ENCODE measurements at places on chromosomes 7 and 10.

DNA sequence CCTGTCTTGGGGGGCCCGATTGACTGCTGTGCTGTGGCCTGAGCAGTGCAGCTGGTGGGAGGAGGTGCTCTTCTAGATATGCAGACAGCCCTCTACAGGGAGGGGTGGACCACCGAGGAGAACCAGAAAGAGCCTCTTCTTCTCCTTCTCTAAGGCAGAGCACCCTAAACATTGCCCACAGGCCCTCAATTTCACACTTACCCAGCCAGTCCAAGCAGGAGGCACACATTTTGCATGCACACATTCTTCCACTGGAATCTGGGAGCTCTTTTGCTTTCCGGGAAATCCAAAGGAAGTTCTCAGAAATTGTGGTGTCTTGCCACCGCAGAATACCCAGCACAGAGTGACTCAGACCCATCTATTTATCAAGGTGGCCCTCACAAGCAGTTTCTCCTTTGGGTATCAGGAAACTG, 45.8 kb downstream of the EEPD1 start:
- DNase-seq: no peak

- no peak for DNase-seq
Measured at GRCh38 chr10:112265745-112266144, 17.5 kb upstream of the TECTB start.

GRCh38 chr7:132183781-132184380, 392.4 kb downstream of the PLXNA4 start:
- DNase-seq: no peak

DNA sequence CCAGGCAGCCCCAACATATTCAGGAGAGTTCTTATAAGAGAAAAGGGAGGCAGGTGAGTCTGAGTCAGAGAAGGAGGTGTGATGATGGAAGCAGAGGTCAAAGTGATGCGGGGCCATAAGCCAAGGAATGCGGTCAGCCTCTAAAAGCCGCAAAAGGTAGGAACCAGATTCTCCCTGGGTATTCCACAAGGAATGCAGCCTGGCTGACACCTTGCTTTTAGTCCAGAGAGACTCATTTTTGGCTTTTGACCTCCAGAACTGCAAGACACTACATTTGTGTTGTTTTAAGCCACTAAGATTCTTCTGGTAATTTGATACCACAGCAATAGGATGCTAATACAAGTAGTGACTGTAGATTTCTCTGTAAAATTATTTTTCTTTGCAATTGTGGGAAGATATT, 151.5 kb upstream of the EEPD1 start:
- DNase-seq: no peak

- no peak for DNase-seq
Measured at GRCh38 chr10:20618011-20618547, 279.0 kb downstream of the NEBL start.

DNA sequence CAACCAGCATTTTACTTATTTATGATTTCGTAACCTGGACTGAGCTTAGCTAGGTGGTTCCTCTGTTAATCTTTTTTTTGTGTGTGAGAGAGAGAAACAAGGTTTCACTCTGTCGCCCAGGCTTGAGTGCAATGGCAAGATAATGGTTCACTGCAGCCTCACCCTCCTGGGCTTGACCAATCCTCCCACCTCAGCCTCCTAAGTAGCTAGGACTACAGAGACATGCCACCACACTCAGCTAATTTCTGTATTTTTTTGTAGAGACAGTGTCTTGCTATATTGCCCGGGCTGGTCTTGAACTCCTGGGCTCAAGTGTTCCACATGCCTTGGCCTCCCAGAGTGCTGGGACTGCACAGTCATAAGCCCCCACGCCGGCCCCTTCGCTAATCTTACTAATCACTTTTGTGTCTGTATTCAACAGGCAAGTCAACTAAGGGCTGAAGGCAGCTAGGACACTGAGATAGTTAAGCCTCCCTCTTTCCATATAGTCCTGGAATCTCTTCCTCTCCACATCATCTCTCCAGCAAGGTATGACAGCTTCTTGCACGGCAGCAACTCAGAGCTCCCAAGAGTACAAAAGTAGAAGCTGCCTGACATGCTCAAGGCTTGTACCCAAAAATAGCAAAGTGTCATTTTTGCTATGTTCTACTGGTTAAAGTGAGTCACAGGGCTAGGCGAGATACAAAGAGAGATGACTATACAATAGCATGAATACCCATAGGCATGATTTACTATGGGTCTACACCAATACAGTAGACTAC, 11.3 kb downstream of the KMT2C start:
- DNase-seq: no peak

GRCh38 chr7:13241416-13241815, 554.0 kb downstream of the ARL4A start:
- DNase-seq: no peak

- no peak for DNase-seq
Measured at GRCh38 chr10:110326351-110327032, 21.8 kb upstream of the SMNDC1 start.

- no peak for DNase-seq
Measured at GRCh38 chr10:73786512-73786885, 1.1 kb downstream of the ZSWIM8 start.

- DNase-seq: no peak
Measured at GRCh38 chr10:81995254-81995653, 120.3 kb downstream of the NRG3 start.

DNA sequence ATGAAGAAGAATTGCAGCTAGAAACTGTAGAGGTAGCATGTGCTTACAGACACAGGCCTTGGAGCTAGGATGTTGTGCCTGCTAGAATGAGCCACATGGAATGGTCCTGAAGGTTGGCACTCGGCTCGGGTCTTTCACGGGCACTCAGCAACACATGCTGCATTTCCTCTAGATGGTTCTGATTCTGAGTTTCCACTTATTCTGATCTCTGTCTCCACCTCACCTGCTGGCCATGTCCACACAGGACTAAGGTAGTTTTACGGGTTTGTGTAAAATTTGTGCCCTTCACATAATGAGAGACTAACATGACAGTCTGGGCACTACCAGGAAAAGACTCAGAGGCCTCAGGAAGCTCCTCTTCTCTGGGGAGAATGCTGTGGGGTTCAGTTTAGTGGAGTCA, 444.8 kb upstream of the MKI67 start:
- no peak for DNase-seq

- DNase-seq: no peak
Measured at GRCh38 chr10:5620223-5620721, 46.1 kb downstream of the ASB13 start.

GRCh38 chr10:64573623-64574325, 1052.6 kb downstream of the REEP3 start:
- no peak for DNase-seq

DNA sequence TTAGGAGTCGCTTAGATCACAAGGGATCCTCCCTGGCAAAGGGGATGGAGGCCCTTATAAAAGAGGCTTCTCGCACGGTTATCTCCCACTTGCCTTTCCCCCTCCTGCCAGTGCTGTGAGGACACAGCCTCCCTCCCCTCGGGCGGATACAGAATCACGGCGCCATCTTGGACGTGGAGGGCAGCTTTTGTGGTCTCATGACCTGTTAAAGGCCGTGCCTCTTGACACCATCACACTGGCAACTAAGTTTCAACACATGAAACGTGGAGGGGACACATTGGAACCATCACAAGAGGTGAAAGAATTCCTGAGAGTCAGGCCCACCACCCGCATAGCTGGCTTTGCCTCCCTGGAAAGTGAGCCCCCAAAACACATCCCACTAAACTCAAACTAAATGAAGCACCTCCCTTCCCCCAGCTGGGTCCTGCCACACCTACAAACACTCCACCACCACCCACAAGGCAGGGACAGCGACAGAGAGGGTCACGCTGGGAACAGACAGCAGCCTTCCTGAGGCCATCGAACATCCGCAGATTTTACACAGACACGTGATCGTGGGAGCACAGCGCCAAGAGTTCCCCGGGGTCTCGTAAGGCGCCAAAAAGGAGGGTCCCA, 110.6 kb downstream of the TCERG1L start:
- DNase-seq: no peak

DNA sequence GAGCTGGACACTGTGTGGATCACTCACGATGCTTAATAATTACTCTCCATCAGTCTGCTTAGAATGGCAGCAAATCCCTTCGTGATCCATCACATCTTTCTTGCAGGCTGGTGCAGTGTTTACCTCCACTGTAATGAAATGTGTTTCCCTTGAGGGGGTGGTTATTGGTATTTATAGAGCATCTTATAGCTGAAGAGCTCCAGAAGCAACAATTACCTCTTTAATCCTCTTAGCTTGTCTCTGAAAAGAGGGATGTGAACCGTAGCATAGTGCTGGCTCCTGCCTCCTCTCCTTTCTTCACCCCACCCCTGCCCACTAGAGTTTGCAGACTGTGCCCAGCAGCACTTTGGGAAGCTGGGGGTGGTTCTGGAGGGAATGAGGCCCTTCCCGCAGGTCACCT, 132.6 kb downstream of the CAMK1D start:
- no peak for DNase-seq

DNA sequence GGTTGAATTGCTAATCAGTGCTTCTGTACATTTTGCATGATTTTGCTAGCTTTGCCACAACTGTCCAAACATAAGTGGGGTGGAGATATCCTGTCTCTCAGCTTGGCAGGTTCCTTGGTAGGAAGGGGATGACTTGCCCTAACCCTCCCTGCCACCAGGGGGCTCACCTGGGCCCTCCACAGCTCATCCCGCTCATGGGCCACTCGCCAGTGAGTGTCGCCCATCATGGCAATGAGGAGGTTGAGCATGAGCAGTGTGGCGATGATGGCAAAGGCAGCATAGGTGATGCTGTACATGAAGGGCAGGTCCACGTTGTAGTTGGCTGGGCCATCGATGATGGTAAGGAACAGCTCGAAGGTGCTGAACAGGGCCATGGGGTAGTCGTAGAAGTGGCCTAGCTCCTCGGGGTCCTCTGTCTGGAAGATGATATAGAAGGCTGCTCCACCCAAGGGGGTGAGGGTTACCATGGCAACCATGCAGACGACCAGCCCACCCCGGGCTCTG, 12.2 kb downstream of the TRPV6 start:
- peak; percentile 34 for DNase-seq

GRCh38 chr7:30312178-30312577, 27.8 kb downstream of the ZNRF2 start:
- DNase-seq: no peak

- DNase-seq: no peak
Measured at GRCh38 chr10:10995120-10995519, 22.6 kb upstream of the CELF2 start.

DNA sequence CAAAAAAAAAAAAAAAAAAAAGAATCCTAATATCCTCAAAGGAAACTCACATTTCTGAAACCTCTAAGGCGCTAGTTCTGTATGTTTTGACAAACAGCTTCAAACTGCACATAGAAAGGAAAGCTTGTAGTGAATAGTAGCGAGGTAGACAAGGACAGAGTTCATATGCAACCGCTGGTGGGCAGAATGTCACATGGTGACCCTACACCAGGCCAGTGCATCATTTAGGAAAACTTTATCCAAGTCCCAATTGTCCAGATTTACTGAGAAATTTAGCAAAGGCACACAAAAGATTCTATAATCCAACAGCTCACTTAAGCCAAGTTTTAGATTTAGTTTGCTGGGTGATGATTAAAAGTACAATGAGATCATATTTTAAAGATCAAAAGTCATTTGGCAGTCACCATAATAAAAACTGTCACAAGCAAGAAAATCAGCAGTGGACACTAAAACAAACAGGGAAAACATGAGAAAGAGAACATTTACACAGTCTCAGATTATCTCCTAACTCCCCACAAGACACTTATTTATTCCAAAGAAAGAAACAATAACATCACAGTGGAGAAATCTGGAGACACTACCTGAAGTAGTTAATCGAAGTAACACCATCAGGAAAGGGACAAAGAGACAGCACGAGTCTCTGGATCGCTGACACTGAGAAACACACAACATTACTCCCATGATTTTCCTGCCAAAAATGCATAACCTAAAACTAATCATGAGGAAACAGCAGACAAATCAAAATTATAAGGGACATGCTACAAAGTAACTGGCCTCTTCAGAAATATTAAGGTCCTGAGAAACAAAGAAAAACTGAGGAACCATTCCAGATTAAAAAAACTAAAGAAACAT, 20.2 kb downstream of the FAM204A start:
- no peak for DNase-seq

GRCh38 chr10:126905776-126906703, 812 bp downstream of the DOCK1 start:
- no peak for DNase-seq

GRCh38 chr10:46555366-46555712, 1.1 kb downstream of the GPRIN2 start:
- DNase-seq: no peak

GRCh38 chr10:95475827-95476468, 85.2 kb downstream of the SORBS1 start:
- no peak for DNase-seq

- no peak for DNase-seq
Measured at GRCh38 chr7:2613931-2614600, 17.7 kb upstream of the TTYH3 start.

GRCh38 chr7:7099584-7100014, 82.7 kb upstream of the C1GALT1 start:
- DNase-seq: no peak

DNA sequence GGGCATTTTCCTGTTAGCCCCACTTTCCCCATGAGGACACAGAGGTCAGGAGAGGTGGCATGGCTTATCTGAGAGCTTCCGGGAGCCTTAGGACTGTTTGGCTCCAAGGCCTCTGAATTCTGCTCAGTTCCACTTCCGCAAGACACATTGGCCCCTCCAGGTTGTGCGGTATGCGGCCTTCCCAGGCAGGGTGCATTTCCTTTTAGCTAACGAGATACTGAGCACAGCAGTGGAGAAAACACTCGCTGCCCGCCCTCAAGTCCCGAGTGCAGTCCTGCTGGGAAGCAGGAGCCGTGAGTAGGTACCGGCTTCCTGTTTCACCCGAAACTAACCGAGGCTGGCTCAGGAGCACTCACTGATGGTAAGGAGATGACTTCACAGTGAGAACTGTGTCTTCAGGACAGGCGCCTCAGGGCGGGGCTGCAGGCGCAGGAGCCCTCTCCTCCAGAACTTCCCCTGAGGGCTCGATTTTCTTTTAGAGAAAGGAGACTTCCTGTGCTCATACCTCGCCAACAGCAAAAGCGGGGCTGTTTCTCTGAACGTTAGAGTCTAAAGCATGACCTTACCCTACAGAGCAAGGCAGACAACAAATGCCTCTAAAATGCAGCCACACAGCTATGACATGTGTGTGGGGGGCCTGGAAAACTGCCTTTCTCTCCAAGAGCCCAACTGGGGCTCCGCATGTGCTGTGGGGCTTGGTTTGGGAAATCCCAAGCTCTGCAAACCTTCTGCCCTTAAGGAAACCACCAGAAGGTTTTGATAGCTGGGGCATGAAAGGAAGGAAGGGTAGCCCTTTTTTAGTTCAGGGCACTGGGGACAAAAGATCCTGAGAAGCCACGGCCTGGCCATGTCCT, 25.9 kb downstream of the RGS10 start:
- DNase-seq: peak; percentile 68

- DNase-seq: peak; percentile 39
Measured at GRCh38 chr10:3852147-3852904, 67.3 kb upstream of the KLF6 start.
